ENCODE measurements at places on chromosomes 1 and 21. TPM values are rescaled to one million over a fixed set of nuclear protein-coding genes. Genes with fewer than 3 reads are reported as not detected.
A peak's percentile ranks its signal among the peaks of the same experiment; 100 is the strongest.

GRCh38 chr1:159890390-159890789 is 9.6 kb downstream of the CFAP45 start:
- H3K27ac ChIP-seq, result no peak overlapping the region
- H3K4me1 ChIP-seq, result peaks cover 11% of the 10 kb centered on the region
- no peak for DNase-seq
- no peak overlapping the region for H3K4me3 ChIP-seq
- H3K27me3 ChIP-seq, result no peaks in the 10 kb centered on the region
- no peaks in the 10 kb centered on the region for H3K36me3 ChIP-seq

DNA sequence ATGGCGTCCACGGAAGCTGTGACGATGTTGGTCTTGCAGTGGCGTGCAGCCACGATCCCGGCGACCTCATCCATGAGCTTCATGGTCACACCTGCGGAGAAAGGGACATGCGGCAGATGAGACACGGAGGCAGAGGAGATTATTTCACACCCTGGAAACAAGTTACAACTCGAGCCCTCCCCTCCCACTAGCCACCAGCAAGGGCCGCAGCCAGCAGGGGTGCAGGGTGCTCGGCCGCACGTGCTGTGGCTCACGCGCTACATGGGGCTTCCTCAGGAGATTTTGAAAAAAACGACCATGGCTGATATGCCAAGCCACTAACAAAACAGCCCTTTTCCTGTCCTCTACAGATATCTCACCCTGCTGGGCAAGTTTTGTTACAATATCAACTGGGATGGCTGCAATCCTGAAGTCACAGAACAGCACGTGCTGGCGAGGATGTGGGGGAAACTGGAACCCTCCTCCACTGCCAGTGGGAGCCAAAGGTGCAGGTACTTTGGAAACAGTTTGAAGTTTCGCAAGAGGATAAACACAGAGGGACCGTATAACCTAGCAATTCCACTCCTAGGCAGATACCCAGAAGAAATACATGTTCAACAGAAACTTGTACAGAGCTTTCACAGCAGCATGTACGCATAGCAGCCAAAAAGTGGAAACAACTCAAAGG is 34.1 kb upstream of the GPR153 start:
- no peaks in the 10 kb centered on the region for H3K36me3 ChIP-seq
- no peak overlapping the region for H3K4me3 ChIP-seq
- H3K4me1 ChIP-seq, result no peaks in the 10 kb centered on the region
- no peaks in the 10 kb centered on the region for H3K27me3 ChIP-seq

- H3K4me3 ChIP-seq, result no peak overlapping the region
- no peak for DNase-seq
- no peak overlapping the region for H3K27ac ChIP-seq
- no peaks in the 10 kb centered on the region for H3K27me3 ChIP-seq
- H3K4me1 ChIP-seq, result no peaks in the 10 kb centered on the region
Measured at GRCh38 chr21:44509539-44509938, 30.5 kb downstream of the KRTAP10-1 start.

DNA sequence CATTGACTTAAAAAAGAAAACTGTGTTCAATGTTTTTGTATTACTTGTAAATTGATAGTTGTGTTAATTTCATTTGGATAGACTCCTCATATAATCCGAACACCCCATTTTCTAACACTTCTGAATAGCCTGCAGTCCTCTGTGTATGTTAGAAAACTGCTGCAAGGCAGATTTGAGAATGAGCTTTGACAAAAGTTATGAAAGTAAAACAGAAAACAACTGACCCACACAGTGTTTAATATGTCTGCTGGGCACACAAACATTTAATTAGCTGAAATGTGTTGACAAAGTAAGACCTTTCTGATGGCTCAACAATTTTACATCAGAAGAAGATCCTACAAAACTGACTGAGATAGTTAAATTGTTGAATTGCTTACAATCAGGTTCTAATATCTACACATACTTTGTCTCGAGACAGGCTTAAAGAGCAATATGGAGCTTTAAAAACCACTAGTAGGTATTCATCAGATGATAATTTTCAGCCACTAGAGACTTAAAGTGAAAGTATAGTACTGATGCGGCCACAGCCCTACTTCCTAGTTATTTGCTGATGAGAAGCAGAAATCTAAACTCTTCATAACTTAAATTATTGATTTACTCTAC is 40.0 kb upstream of the PRMT6 start:
- no peaks in the 10 kb centered on the region for H3K27me3 ChIP-seq
- H3K27ac ChIP-seq, result no peak overlapping the region
- no peak overlapping the region for H3K4me3 ChIP-seq
- H3K36me3 ChIP-seq, result no peaks in the 10 kb centered on the region
- H3K4me1 ChIP-seq, result no peaks in the 10 kb centered on the region
- no peak for DNase-seq

- peaks cover 2% of the 10 kb centered on the region for H3K36me3 ChIP-seq
- H3K27ac ChIP-seq, result no peak overlapping the region
- DNase-seq, result no peak
- H3K27me3 ChIP-seq, result no peaks in the 10 kb centered on the region
Measured at GRCh38 chr1:174953285-174954072, 46.3 kb upstream of the CACYBP start.

DNA sequence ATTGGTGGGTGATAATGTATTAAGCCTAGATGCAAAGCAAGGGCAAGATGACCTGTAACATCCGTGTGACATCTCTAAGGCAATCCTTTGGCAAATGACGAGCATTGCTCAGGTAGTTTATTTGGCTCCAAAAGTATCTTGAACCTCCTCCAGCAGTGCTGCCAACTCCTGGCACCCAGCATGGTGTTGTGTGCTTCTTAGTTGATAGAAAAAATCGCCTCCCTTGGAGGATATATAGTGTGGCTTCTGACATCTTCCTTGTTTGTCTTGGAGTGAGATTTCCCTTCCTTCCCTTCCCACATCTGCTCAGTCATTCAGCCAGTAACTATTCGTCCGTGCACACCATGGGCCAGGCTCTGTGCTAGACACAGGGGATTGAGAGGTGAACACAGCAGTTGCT is 121.8 kb downstream of the TOMM20 start:
- H3K4me3 ChIP-seq, result peak overlapping the region; percentile 27
- no peaks in the 10 kb centered on the region for H3K27me3 ChIP-seq
- H3K27ac ChIP-seq, result no peak overlapping the region
- peaks cover 32% of the 10 kb centered on the region for H3K36me3 ChIP-seq
- peaks cover 76% of the 10 kb centered on the region for H3K4me1 ChIP-seq

- H3K36me3 ChIP-seq, result peaks cover 5% of the 10 kb centered on the region
- H3K4me1 ChIP-seq, result peaks cover 39% of the 10 kb centered on the region
Measured at GRCh38 chr1:224118688-224119087, 4.8 kb downstream of the FBXO28 start.

GRCh38 chr1:215911406-215911968 is 344.4 kb downstream of the KCTD3 start:
- no peaks in the 10 kb centered on the region for H3K4me1 ChIP-seq
- DNase-seq, result no peak
- no peak overlapping the region for H3K27ac ChIP-seq

GRCh38 chr1:70486676-70487458 is 75.8 kb downstream of the CTH start:
- H3K27ac ChIP-seq, result no peak overlapping the region
- H3K4me3 ChIP-seq, result no peak overlapping the region
- no peaks in the 10 kb centered on the region for H3K36me3 ChIP-seq
- H3K4me1 ChIP-seq, result no peaks in the 10 kb centered on the region

- H3K27me3 ChIP-seq, result no peaks in the 10 kb centered on the region
- H3K4me1 ChIP-seq, result peaks cover 10% of the 10 kb centered on the region
- H3K27ac ChIP-seq, result no peak overlapping the region
- no peak overlapping the region for H3K4me3 ChIP-seq
Measured at GRCh38 chr1:41507110-41507720, 22.7 kb upstream of the EDN2 start.

GRCh38 chr1:156308078-156308477 is 9.0 kb upstream of the VHLL start:
- H3K27ac ChIP-seq, result peak overlapping the region; percentile 8
- DNase-seq, result no peak
- no peaks in the 10 kb centered on the region for H3K27me3 ChIP-seq

GRCh38 chr21:43884012-43884860 is 19.2 kb downstream of the AGPAT3 start:
- H3K36me3 ChIP-seq, result peaks cover 2% of the 10 kb centered on the region
- H3K27me3 ChIP-seq, result no peaks in the 10 kb centered on the region
- peak; percentile 39 for DNase-seq
- H3K27ac ChIP-seq, result peak overlapping the region; percentile 48
- peak overlapping the region; percentile 50 for H3K4me3 ChIP-seq
- H3K4me1 ChIP-seq, result peaks cover 87% of the 10 kb centered on the region

DNA sequence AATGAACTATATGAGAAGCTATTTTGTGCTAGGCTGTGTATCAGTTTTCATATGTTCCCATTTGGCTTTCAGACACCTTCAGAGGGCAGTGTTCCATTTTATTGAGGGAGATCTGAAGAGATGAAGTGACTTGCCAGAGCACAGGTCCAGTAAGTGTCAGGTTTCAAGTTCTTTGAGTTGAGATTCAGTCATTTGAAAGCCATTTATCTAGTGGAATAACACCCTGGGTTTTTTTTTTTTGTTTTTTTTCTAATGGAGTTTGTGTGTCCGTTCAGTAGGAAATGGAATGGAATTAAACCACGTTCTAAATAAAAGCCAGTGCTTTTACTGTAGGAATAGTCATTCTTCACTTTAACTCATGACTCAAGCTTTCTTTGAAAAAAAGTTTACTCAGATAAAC is 652.9 kb upstream of the USP24 start:
- H3K4me3 ChIP-seq, result no peak overlapping the region
- no peaks in the 10 kb centered on the region for H3K4me1 ChIP-seq
- H3K27me3 ChIP-seq, result no peaks in the 10 kb centered on the region
- H3K27ac ChIP-seq, result no peak overlapping the region
- DNase-seq, result no peak

DNA sequence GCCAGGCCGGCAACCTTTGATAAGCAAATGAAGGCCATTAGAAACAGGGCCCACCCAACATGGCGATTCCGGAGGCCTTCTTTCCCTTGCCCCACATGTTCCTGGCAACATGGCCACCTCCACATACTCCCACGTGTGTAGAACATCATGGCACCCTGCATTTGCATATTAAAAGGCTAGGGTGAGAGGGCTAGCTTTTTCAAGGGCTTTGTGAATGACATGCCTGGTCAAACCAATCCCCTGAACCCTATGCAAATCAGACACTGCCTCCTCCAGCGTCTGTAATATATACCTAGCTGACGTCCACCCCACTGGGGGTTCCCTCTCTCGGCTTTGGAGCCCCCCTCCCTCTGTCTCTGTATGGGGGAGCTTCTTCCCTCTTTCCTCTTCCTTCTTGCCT is 1.6 kb downstream of the ADCY10 start:
- DNase-seq, result no peak
- H3K27ac ChIP-seq, result no peak overlapping the region
- H3K4me1 ChIP-seq, result no peaks in the 10 kb centered on the region
- peaks cover 12% of the 10 kb centered on the region for H3K27me3 ChIP-seq
- H3K36me3 ChIP-seq, result no peaks in the 10 kb centered on the region
- no peak overlapping the region for H3K4me3 ChIP-seq

DNA sequence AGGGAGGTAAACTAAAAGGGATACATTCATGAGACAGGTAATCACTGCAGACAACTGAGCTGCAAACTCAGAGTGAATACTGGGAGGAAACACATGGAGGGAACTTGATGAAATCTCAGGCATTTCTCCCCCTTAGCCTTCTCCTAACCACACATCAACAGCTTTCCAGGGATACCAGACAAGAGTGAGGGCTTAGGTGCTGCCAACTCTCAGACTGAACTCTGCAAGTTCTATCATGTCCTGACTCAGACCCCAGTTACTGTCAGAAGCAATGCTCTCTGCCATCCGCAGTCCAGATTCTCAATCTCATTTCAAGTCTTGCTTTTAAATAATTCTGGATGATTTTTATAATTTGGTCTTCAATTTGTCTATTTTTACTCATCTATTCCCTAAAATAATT is 267.3 kb downstream of the LTN1 start:
- H3K4me3 ChIP-seq, result no peak overlapping the region
- no peaks in the 10 kb centered on the region for H3K36me3 ChIP-seq
- H3K27me3 ChIP-seq, result no peaks in the 10 kb centered on the region
- no peak overlapping the region for H3K27ac ChIP-seq

DNA sequence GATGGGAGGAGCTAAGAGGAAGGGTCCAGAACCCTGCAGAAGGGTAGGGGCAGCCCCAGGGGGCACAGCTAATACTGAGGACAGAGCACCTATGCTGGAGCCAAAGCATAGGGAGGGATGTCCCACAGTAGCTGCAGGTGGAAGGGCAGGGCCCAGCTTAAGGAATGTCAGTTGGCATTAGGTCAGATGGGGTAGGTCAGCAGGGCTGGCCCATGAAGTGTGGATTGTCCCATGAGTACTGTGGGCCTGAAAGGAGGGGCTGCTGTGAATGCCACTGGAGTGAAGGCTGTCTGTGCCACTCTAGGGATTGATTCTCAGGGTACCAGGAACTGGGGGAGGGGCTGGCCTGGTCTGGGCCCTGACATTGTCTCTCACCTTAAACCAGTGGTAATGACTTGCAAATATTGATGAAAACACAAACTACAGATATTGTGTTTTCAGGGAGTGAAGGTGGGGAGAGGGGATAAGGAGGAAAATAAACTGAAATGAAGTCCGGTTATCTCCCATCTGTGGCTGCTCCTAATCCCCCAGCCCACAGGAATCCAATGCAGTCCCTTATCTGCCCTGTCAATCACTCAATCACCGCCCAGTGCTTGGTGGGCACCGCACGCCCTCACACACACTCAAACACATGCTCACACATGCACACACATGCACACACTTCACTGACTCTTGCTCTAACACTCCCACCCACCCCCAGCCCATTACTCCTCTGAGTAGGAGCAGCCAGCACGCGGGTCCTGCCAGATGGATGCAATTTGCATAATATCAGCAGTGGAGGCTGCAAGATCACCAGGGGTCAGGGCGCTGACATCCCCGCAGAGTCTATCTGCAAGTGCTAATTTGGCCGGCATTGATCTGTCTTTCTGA is 27.8 kb downstream of the DMAP1 start:
- H3K4me3 ChIP-seq, result no peak overlapping the region
- no peak overlapping the region for H3K27ac ChIP-seq
- peaks cover 7% of the 10 kb centered on the region for H3K4me1 ChIP-seq
- DNase-seq, result no peak
- H3K36me3 ChIP-seq, result no peaks in the 10 kb centered on the region
- no peaks in the 10 kb centered on the region for H3K27me3 ChIP-seq

- no peak for DNase-seq
- H3K4me3 ChIP-seq, result no peak overlapping the region
- H3K27me3 ChIP-seq, result peaks cover 19% of the 10 kb centered on the region
Measured at GRCh38 chr1:30506291-30507015, 216.9 kb downstream of the MATN1 start.

GRCh38 chr1:67646145-67647035 is 38.6 kb upstream of the GADD45A start:
- DNase-seq, result peak; percentile 16
- H3K27ac ChIP-seq, result no peak overlapping the region
- no peak overlapping the region for H3K4me3 ChIP-seq
- no peaks in the 10 kb centered on the region for H3K4me1 ChIP-seq

- DNase-seq, result no peak
- H3K4me1 ChIP-seq, result no peaks in the 10 kb centered on the region
- H3K27me3 ChIP-seq, result peaks cover 28% of the 10 kb centered on the region
- H3K4me3 ChIP-seq, result no peak overlapping the region
Measured at GRCh38 chr1:232259333-232259732, 370.6 kb downstream of the SIPA1L2 start.

GRCh38 chr1:214823311-214824117 is 220.5 kb downstream of the CENPF start:
- H3K27ac ChIP-seq, result no peak overlapping the region
- no peaks in the 10 kb centered on the region for H3K4me1 ChIP-seq
- H3K4me3 ChIP-seq, result no peak overlapping the region
- no peaks in the 10 kb centered on the region for H3K36me3 ChIP-seq
- no peak for DNase-seq
- H3K27me3 ChIP-seq, result no peaks in the 10 kb centered on the region

SPATA17 gene
- not detected for total RNA-seq

GJA8 gene
- total RNA-seq, result not detected

SLFNL1 gene
- 0.35 TPM for total RNA-seq

ZBTB8A gene
- total RNA-seq, result 0.56 TPM

IL20 gene
- total RNA-seq, result not detected

RYR2 gene
- 0.19 TPM for total RNA-seq

GPR25 gene
- total RNA-seq, result not detected

FTCD gene
- 1.00 TPM for total RNA-seq

RIMKLA gene
- 1.9 TPM for total RNA-seq

FAF1 gene
- 65.7 TPM for total RNA-seq

All from activated T-cell treated with anti-CD3 and anti-CD28 coated beads, Interleukin-2, amount 50 U/mL, for 72 hours (primary cell).